ENCODE measurements at places on chromosomes 6 and 20.

DNA sequence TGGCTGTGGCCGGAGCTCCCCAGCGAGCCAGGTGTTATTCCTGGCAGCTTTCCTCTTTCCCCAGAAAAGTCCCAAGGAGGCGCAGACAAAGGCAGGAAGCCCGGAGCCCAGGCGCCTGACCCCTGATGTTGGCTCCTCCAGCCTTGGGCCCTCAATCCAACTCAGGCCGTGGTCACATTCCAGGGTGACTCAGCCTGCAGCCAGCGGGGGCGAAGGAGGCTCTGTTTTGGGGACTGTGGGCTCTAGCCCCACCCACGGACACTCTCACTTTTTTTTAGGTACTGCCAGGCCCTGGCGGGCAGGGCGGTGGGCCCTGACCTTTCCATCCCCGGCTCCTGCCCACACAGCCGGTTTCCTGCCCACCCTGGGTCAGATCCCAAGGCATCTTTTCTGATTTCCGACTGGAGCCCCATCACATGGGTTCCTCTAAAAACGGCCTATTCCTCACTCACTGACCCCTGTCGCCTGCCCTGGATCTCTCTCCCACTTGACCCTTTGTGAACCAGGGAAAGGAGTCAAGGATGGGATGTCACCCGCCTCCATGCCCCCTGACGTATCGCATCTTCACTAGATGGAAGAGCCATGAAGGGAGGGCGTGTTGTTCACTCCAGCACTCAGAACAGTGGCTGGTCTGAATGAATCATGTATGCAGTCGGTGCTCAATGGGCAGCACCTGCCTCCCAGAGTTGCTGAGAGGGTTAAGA lies 5.5 kb downstream of the PTGIS start:
- no peak for DNase-seq

GRCh38 chr6:118101831-118102345 lies 194.8 kb downstream of the SLC35F1 start:
- DNase-seq, result no peak

GRCh38 chr6:148893481-148893880 lies 146.7 kb downstream of the UST start:
- DNase-seq, result no peak

- no peak for DNase-seq
Observed at GRCh38 chr6:34990971-34991560, 102.0 kb downstream of the ANKS1A start.

DNA sequence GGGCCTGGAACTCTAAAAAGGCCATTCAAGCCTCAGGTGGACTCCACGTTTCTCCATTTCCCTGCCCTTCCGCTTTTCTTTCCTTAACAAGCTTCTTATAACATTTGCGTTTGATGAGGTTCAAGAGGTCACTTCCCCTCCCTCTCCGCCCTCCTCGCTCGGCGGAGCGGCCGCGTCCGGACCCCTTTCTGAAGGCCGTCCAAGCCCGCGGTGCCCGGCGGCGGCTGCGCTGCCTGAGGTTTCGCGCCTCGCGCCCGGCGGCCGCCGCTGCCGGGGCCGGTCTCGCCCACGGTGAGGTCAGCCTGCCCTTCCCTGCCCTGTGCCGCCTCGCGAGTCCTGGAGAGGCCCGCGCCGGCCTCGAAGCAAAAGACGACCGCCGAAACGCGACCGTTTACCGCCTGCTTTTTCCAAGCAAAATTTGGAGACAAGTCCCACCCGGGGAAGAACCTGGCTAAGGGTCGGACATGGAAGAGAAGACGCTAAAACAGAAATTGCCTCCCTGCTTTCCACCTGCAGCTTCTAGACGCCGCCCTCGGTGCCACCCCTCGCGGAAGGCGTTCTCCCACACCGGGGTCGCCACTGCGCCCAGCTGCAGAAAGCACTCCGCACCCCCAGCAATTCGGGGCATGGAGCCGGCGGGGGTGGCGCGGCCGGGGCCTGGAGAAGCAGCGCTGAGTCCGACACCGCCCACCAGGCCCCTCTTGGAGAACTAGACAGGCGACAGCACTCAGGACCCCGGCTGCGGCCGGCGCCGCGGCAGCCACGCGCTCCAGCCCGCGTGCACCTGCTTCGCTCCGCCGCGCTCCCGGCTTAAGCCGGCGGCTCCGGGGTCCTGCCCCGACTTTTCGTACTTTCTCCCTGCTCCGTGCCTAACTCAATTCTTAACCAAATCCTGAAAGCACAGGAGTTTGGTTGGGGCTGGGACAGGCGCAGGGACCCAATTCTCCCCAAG lies 11.0 kb upstream of the FOXF2 start:
- no peak for DNase-seq

DNA sequence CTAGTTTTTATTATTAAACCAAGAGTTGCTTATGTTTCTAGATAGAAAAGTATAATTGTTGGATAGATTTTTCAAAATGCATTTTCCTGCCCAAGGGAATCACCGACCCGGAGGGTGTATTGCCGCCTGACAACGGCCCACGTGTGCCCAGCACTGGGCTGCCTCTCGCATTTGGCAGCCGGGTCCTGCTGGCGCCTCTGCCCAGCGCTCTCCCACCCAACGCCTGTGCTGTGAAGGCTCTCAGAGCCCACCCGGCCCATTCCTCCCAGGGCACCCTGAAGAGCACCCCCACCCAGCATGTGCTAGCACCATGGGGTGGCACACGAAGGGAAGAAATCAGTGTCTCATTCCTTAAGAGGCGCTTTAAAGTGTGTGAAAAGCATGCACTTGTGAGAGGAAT lies 88.3 kb upstream of the AFDN start:
- no peak for DNase-seq

DNA sequence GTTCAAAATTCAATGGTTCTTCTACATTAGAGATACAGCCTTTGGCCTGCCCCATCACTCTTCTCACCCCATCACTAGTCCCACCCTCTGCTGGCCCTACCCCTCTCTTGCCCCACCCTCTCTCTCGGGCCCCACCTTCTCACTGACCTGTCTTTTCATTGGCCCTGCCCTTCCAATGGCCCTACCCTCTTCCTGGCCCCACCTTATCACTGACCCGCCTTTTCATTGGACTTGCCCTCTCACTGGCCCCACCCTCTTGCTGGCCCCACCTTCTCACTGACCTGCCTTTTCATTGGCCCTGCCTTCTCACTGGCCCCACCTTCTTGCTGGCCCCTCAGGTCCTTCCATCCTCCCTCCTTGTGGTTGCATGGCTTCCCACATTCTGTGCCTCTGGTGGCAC lies 107.2 kb upstream of the PLEKHG1 start:
- no peak for DNase-seq

DNA sequence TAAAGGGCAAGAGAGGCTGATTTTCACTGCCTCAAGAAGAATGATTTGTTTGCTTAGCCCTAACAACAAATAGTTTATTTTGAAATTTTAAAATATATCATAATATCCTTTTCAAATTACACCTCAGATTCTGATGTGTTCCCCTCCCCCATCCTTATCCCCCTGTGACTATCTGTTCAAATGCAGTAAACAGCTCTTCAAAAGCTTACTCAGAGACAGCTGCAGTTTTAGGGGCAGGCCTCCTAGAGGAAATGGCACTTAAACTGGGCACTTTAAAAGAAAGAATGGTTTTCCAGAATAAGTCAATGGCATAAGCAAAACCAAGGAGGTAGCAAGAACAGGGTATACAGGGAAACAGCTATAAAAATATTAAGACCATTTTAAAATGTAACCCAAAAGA lies 118.6 kb upstream of the UST start:
- no peak for DNase-seq

GRCh38 chr6:16684195-16684689 lies 77.0 kb downstream of the ATXN1 start:
- DNase-seq, result no peak

DNA sequence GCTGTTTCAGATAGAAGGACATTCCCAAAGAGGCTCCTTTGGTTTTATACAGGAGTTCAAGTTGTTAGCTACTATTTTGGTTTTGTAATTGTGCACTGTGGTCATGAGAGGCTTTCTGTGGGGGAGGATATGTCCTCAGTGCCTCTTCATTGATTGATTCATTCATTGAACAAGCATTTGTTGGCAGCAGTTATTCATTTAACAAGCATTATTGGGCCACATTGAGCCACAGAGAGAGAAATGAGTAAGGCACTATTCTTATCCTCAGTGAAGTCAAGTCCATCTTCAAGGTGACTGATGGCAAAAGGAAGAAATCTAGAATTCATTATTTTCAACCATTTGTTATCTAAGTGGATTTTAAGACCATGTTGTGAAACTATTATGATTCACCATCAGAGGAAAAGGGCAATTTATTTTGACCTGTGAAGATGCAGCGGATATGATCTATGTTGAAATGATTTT lies 697.2 kb upstream of the CITED2 start:
- no peak for DNase-seq

GRCh38 chr6:27145731-27146455 lies 101.6 kb upstream of the PRSS16 start:
- peak; percentile 41 for DNase-seq

- DNase-seq, result no peak
Observed at GRCh38 chr20:62183426-62184142, 756 bp downstream of the MTG2 start.

- no peak for DNase-seq
Observed at GRCh38 chr20:49510562-49511122, 28.2 kb upstream of the KCNB1 start.

Data from stimulated activated CD8-positive, alpha-beta memory T cell treated with anti-CD3 and anti-CD28 coated beads, Interleukin-4, amount 100 ng/mL, for 4 hours (primary cell).